ENCODE measurements at places on chromosomes 1 and 21.

GRCh38 chr1:167420510-167420909 lies 97.8 kb downstream of the CD247 start:
- DNase-seq: no peak

- no peak for DNase-seq
These were observed 4.5 kb downstream of the SYDE2 start for GRCh38 chr1:85196358-85196757.

- no peak for DNase-seq
These were observed 22.5 kb downstream of the ITPKB start for GRCh38 chr1:226716577-226716976.

DNA sequence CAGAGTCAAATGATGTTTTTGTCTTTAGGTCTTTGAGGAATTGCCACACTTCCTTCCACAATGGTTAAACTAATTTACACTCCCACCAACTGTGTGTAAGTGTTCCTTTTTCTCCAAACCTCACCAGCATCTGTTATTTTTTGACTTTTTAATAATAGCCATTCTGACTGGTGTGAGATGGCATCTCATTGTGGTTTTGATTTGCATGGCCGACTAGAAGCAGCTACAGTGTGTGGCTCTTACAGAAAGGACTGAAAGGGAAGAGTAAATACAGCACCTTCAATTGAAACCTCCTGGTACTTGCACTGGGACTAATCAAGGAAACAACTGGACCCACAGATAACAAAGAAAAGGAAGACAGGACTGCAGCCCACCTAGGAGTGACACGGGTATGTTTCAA lies 668.0 kb upstream of the RGS18 start:
- DNase-seq: no peak

DNA sequence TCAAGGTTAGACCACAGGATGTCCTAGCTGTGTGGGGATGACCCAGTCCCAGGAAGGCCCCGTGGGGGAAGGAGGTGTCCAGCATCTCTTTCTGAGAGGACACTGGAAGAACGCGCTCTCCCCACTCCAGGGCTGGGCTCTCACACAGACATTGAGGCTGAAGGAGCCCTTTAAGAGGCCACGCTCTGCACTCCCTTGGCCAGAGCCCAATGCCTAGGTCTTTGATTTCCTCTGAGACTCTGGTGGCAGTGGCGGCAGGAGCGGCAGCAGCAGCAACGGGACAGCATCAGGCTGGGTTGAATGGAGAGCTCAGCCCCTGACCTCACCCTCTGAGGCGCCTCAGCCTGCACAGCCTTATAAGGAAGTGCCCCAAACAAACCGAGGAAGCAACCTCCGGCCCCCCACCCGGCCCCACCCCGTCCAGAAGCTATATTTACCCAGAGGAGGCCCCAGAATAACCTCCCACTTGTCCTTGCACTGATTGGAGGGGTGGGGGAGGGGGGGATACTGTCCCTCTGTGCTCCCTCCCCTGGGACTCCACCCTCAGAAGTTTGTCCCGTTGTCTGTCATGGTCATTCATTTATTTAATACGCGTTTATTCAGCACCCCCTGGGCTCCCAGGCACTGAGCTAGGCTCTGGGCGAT lies 12.3 kb downstream of the NES start:
- no peak for DNase-seq

GRCh38 chr1:208004851-208005250 lies 93.9 kb upstream of the CD34 start:
- DNase-seq: no peak

- DNase-seq: no peak
These were observed 82.4 kb downstream of the RAB3GAP2 start for GRCh38 chr1:220189750-220190347.

DNA sequence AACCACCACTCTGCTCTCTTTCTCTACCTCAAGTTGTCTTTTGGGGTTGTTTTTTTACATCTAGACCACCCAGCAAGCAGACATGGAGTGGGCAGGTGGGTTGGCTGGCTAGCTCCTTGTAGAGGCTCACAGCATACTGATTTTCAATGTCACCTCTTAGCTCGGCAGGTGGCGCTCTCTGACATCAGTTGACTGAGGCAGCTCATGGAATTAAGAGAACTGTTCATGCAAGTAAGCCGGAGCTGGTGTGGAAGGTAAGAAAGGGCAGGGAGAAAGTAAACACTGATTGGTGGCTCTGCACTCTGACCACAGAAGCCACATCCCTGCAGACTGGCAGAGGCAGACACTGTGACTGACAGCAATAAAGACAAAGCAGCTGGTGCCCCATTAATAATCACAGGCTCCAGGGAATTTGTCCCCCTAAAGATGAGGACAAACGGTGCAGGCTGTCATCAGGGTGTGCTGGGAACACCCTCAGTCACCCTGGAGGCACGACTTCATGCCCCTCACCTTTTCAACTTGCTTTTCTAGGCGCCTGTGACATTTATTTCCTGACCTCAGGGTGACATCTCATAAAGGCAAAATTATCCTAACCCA lies 226.8 kb downstream of the LMX1A start:
- DNase-seq: peak; percentile 79

DNA sequence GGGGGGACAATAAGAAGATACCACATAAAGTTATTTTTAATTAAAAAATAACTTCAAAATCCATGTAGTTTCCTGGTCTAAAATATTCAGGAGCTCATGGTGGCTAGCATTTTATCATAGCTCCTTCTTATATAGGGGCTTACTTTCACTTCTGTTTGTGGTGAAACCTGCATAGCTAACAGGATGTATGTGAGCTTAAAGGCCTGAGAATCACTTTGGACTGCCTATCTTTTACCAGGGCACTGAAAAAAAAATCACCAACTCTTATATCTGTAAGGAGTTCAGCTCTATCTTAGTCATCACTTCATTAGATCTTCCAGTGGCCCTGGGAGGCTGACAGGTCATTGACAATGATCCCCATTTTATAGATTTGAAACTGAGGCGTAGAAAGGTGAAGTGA lies 21.3 kb downstream of the UROD start:
- DNase-seq: no peak

- no peak for DNase-seq
These were observed 26.6 kb downstream of the CAPZA1 start for GRCh38 chr1:112646225-112646624.

- no peak for DNase-seq
These were observed 39.7 kb upstream of the TRIM67 start for GRCh38 chr1:231122143-231122542.

GRCh38 chr1:53344921-53345838 lies 17.3 kb upstream of the LRP8 start:
- DNase-seq: no peak

GRCh38 chr1:64540265-64540791 lies 70.4 kb downstream of the CACHD1 start:
- DNase-seq: no peak

GRCh38 chr1:223745731-223746130 lies 33.4 kb downstream of the CAPN2 start:
- no peak for DNase-seq
